ENCODE measurements at places on chromosomes 2 and 18.

- DNase-seq = no peak
Measured at GRCh38 chr2:20352230-20352578, 1.6 kb upstream of the PUM2 start.

DNA sequence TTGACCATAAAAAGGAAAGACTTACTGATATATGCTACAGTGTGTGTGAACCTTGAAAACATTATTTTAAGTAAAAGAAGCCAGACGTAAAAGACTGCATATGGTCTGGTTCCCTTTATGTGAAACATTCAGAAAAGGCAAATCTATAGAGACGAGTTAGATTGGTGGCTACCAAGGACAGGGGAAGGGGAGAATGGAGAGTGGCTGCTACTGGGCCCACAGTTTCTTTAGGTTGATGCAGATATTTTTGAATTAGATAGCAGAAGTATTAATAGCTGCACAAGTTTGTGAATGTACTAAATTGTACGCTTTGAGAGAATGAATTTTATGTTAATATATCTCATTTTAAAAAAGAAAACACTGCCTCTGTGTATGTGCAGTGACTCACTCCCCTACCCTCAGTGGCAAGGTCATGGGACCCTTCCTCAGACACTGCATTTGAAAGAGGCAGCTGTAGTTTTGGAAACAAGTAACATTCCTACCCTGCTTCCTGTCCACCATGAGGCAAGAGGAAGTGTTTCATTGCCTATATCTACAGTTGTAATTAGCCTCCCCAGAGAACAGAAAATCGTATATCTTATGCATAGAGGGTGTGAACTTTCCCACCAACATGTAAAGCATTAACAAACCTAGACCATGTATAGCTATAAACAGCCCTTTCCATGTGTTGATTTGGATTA, 29.8 kb upstream of the ARMC9 start:
- no peak for DNase-seq

- no peak for DNase-seq
Measured at GRCh38 chr2:222942561-222942960, 81.7 kb downstream of the ACSL3 start.

DNA sequence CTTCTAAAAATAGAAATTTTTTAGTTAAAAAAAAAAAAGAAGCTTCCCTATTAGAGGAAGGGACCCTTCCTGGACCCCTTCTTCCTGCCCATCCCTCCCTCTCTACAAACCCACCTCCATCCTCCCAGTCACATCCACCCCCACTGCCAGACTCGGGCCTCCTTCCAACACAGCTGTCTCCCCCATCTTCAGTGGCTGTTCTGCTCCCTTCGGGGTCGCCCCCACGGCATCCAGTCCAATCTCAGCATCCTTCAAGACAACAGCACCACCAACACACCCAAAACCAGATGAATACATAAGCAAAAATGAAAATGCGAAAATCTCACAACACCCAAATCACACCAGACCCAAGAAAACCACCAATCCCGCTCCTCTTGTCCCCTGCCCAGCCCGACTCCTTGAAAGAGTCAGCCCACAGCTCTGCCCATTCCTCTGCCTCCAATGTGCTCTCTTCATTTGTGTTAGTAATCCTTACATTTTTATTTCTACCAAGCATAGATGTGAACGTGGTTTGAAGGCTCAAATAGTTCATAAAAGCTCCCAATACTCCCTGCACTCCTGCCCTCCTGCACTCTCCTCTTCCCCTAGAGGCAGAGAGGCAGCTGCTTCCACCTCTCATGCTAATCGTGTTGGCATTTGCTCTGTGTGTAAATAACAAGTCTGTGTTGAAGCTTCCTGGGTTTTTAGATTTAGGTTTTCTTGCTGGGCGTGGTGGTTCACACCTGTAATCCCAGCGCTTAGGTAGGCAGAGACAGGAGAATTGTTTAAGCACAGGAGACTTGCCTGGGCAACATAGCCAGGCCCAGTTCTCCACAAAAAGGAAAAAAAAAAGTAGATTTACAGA, 37.0 kb downstream of the MAL start:
- DNase-seq = peak; percentile 6

- DNase-seq = no peak
Measured at GRCh38 chr2:149290662-149291061, 39.7 kb upstream of the LYPD6 start.

GRCh38 chr18:13185675-13186198, 32.8 kb upstream of the LDLRAD4 start:
- DNase-seq = no peak

DNA sequence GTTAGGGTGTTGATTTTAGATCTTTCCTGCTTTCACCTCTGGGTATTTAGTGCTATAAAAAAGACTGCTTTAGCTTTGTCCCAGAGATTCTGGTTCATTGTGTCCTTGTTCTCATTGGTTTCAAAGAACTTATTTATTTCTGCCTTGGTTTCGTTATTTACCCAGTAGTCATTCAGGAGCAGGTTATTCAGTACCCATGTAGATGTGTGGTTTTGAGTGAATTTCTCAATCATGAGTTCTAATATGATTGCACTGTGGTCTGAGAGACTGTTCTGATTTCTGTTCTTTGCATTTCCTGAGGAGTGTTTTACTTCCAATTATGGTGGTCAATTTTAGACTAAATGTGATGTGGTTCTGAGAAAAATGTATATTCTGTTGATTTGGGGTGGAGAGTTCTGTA, 167.1 kb upstream of the KYNU start:
- no peak for DNase-seq

- no peak for DNase-seq
Measured at GRCh38 chr2:48707466-48707865, 48.1 kb downstream of the LHCGR start.

- no peak for DNase-seq
Measured at GRCh38 chr2:74415762-74416395, 5.5 kb downstream of the C2orf81 start.

DNA sequence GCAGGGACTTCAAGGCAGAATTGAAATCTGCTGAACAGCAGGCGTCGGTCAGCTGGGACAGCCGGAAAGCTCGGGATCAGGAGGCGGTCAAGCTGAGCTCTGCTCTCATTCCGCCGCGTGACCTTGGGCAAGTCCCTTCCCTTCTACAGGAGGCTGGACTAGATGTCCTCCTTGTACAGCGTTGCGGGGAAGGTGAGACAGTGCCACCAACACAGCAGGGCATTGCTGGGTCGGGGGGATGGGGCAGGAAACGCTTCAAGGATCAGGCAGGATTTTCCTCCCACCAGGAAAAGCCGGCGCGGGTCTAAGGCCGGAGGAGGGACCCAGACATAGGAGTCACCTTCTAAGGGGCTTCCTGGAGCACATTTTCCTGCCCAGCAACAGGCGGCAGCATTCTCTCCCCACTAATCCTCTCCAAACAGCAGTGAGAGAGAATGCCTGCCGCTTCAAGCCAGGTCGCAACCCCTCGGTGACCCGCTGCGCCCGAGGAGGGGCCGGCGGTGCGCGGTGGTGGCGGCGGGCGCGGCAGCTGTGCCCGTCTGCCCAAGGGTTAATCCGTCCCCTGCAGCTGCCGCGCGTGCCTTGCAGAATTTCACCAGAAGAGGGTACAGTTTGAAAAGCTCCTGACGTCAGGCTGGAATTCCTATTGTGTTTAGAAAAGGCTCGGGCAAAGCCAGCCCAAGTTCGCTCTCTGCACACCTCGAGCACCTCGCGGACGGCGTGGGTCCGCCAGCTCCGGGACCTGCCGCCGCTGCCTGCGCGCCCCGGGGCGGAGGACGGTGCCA, at the start of gene KCNF1:
KCNF1 (plus strand) TSS at position 644 of the 785 bp plus-strand sequence. CDS start 493 bp downstream, outside the sequence.
- DNase-seq = no peak

DNA sequence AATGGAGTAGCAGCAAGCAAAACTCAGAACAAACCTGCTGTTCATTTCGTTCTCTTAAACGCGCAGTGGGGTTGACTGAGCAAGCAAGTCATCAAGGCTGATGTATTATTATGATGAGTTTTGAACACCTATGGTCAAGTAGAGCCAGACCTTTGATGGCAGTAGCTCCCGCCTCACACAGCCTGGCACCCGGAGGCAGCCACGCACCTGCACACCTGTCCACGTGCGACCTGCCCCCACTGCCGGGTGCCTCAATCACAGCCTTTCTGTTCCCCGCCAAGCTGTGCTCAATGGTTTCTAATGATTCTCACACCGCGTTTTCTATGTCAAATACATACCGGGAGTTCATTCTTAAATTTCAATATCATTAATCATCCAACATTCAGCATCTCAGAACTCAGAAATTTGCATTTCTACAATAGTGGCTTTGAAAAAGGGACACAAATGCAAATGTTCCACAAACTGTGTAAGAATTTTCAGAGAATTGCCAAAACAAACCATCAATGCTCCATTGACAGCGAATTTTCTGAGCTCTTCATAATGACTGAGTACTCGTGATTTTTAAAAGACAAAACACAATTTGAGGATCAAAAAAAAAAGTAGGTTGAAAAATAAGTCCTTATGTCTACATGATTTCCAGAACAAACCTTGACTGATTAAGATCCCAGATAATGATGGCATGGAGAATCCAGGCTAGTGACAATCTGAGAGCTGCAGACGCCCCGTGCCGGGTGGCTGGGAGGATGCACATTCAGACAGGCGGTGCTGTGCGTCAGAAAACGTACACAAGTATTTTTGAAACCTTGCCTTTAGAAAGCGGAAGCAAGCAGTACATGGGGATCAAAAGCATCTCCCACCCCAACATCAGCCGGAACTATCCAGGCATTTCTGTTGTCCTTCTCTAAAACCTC, 56.6 kb downstream of the HDAC4 start:
- no peak for DNase-seq

DNA sequence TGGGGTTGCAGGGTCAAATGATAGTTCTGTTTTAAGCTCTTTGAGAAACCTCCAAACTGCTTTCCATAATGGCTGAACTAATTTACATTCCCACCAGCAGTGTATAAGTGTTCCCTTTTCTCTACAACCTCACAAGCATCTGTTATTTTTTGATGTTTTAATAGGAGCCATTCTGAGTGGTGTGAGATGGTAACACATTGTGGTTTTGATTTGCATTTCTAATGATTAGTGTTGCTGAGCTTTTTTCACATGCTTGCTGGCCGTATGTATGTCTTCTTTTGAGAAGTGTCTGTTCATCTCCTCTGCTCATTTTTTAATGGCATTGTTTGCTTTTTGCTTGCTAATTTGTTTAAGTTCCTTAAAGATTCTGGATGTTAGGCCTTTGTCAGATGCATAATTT, 107.7 kb downstream of the PDE11A start:
- DNase-seq = no peak

- DNase-seq = no peak
Measured at GRCh38 chr18:32610176-32610575, 139.5 kb upstream of the GAREM1 start.

DNA sequence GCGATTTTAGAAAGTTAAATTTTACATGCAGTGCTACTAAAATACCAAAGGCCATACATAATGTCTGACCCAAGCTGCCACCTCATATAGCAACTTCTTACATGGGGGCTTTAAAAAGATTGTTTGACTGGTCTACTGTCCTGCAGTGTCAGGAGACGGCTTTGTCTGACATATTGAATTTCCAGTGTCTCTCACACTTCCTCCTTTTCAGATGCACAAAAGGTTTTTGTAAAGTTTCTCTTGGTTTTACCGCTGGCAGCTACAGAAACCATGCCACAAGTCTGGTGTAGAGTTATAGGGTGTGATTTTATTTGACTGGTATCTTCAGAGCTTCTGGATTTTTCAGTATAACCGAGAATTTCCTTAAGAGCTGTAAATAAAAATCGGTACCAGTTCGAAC, 1.1 kb upstream of the ASAP2 start:
- DNase-seq = peak; percentile 7

DNA sequence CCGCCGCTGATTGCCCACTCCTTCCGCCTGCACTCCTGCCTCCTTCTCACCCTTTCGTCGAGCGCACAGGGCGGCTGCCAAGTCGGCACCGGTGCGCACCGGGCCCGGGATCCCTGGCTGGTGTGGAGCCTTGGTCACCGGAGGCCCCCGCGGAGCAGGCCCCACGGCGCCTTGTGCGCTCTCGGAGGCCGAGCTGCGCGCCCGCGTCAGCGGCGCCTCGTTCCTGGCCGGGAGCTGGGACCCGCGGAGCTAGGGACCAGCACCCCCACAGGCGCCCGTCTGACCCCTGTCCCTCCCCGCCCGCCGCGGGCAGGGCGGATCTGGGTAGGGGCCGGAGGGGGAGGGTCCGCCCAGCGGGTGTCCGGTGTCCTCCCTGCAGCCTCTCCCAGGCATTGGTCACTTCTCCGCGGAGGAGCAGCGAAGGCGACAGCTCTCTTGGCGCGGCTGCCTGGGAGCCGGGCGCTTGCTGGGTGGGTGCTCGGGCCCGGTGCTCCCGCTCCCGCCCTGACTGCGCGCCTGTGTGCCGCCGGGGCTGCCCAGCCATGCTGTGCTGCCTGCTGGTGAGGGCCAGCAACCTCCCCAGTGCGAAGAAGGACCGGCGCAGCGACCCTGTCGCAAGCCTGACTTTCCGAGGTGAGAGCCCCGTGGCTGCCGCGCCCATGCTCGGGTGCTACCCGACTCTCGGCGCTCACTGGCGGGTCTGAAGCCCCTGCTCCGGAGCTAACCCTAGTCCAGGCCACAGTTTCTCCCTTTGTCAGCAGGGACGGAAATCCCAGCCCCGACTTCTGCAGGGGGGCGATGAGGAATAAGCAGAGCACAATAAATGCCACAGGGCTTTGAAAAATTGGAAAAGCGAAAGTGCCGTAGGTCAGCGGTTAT, 13.2 kb downstream of the DYSF start:
- no peak for DNase-seq

DNA sequence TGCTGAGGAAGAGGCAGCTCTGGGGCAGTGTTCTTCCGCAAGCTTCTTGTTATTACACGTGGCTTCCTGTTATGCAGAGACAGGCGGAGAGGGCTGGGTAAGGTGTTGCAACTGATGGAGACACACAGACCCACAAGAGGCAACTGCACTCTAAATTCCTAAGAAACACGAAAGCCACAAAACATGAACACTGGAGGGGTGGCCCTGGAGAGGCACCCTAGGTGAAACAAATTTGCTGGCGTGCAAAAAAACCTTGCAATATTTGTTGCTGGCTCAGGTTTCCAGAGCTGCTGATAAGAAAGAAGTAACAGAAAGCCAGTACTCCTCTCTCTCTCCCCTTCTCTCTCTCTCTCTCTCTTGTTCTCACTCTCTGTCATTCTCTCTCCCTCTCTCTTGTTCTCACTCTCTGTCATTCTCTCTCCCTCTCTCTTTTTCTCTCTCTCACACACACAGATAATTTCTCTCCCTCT, 31.8 kb downstream of the ARHGAP25 start:
- no peak for DNase-seq

GRCh38 chr2:157839162-157839801, 36.8 kb downstream of the ACVR1 start:
- DNase-seq = peak; percentile 71

- no peak for DNase-seq
Measured at GRCh38 chr2:203893401-203893800, 25.8 kb downstream of the CTLA4 start.

GRCh38 chr2:46991985-46992384, 76.4 kb upstream of the MCFD2 start:
- DNase-seq = no peak

DNA sequence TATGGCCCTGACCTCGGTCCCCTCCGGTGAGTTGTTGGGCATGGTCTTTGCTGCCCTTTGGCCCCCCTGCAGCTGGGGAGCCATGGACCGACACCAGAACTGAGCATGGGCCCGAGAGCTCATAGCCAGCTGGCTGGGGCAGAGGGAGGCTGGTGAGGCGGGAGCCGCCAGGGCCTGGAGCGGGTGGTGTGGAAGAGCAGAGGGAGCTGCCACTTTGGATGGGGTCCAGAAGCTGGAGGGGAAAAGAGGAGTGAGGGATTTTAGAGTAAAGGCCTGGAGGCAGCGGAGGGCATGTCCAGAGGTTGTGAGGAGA, 16.5 kb upstream of the CNNM3 start:
- DNase-seq = no peak

GRCh38 chr2:96846825-96847224, 3.0 kb upstream of the ANKRD23 start:
- no peak for DNase-seq

All from type B pancreatic cell (in vitro differentiated cells).